ENCODE measurements at places on chromosomes 7 and 10. TPM values are rescaled to one million over a fixed set of nuclear protein-coding genes. Genes with fewer than 3 reads are reported as not detected.

GRCh38 chr10:120650705-120651399 lies 193.8 kb downstream of the PLPP4 start:
- DNase-seq, result no peak

Gene CDK1
- total RNA-seq, result 5.9 TPM

Gene NODAL
- total RNA-seq, result not detected

DNA sequence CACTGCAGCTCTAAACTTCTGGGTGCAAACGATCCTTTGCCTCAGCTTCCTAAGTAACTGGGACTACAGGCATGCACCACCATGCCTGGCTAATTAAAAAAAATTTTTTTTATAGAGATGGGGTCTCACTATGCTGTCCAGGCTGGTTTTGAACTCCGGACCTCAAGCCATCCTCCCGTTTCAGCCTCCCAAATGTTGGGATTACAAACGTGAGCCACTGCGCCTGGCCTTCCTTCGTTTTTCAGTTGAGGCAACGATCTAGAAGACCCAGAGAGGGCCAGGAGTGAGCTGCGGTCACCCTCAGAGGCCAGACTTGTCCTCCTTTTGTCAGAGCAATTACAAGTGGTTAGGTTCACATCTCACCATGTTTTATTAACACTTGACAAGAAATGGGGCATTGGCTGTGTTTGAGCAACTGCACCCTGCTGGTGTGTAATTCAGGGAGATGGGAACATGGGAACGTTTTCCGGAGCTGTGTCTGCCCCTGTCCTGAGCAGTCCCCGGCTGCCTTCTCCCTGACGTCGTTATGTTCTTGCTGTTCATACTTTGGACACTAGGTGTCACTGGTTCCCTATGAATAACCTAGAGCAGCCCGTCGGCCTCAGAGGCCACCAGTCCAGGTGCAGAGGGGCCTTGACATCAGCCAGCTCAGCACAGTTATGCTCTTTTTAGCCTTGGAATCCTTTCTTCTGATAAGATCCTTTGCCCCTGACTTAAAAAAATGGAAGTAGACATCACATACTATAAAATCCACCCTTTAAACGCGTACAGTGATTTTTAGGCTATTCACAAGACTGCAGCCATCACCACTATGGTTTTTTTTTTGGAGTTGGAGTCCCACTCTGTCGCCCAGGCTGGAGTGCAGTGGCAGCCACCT lies 375.0 kb downstream of the TYW1 start:
- DNase-seq, result peak; percentile 41

Gene COBL
- 75.7 TPM for total RNA-seq

Gene ACTL6B
- not detected for total RNA-seq

GRCh38 chr7:100545360-100546128 lies 6.5 kb downstream of the AGFG2 start:
- DNase-seq, result no peak

Gene CCDC3
- total RNA-seq, result 1.0 TPM

Gene ATXN7L1
- total RNA-seq, result 22.1 TPM

DNA sequence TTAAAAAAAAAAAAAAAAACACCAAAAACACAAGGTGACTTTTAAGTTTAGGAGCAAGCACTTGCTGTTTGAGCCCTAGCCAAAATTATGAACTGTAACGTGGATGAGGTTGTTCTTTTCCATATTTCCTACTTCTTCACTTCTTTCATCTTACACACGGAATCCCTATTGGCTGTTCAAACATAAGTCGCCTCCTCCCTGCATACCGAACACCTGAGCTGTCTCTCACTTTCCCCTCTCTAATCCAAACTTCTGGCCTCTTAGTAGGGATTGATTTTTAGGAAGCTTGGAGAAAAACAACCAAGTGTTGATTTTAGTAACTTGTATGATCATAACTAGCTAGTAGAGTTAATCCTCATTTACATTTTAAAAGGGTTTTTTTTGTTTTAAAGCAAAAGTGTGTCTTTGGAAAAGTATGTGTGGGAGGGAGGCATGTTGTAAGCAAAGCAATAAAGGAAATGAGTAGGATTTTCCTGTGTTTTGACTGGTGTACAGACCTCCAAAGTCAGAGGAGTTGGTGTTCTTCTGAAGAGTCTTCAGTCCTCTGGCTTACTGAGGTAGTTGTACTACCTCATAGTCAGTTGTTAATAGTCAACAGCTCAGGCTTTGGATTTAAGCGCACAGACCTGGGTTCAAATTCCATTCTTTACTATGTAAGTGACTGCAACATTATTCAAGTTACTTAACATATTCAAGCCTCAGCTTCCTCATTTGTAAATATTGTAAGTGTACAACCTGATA lies 39.3 kb downstream of the RABGEF1 start:
- DNase-seq, result no peak

Gene AKR1C3
- total RNA-seq, result 682 TPM

DNA sequence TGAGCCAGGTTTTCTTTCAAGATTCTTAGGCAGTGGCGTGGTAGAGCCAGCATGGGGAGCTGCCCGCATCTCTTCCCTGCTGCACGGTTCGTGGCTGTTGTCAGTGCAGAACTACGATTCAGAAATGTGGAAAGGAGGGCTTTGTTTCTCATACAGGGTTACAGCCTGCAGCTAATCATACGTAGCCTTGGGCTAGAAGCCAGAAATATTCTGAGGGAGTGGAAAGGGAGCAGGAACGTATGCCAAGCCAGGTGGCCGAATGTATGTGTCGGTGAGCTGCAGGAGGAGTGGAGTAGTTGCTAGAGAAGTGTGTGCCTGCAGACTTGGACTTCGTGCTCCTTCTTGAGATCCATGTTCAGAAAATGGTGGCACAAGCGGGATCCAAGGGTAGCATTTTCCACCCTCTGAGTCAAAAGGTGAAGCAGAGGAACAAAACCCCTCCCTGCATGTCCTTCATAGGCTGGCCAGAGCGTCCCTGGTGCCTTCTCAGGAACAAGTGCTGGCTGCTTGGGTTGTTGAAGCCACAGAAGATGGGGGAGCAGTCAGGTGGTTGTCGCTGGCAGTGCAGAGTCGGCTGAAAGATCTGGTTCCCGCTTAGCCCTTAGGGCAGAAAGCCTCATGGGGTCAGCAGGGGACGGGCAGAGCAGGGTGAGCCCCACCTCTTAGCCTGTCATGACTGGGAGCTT lies 40.9 kb downstream of the LANCL2 start:
- DNase-seq, result peak; percentile 22

GRCh38 chr7:112113913-112114575 lies 92.2 kb downstream of the DOCK4 start:
- no peak for DNase-seq

Gene SCART1
- total RNA-seq, result 3.9 TPM

- DNase-seq, result no peak
Observed at GRCh38 chr7:92813390-92814024, 22.9 kb downstream of the CDK6 start.

GRCh38 chr10:8614054-8614565 lies 559.6 kb downstream of the GATA3 start:
- no peak for DNase-seq

GRCh38 chr7:47520406-47520805 lies 61.5 kb downstream of the TNS3 start:
- DNase-seq, result no peak

All from left colon (tissue), 2 donors.